ENCODE measurements at places on chromosomes 3 and 15.

DNA sequence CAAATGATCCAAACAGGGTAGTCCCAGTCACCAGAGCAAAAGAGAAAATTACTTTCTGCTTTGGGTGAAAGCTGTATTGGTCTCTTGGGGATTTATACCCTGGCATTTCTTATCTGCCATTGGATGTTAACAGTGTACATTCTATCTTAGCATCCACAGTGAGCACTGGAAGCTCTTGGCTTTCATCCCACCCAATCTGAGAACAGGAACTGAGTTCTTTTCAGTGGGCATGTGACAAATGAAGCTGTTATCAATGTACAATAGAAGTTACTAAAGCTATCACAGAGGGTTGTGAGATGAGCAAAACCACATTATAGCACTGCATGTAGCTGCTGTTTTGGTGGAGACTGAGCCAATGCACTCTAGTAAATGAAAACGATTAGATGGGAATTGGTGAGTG, 300.7 kb downstream of the TUSC7 start:
- DNase-seq, result no peak

DNA sequence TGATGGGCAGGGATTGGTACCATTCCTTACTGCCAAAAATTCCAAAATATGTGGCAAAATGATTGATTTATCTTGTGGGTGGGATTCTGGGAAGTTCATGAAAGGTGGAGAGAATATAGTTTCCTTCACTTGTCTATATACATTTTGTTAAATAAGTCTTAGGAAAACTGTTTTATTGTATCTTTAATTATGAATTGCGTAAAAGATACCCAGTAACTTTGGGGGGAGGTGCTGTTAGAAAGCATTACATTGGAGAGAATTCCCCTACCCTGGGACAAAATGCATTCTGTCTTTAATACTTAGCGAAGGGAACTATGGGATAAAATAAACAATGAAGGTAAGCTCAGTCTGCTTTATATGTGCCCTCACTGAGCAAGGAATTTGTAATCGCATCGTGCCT, 4.6 kb downstream of the SETD5 start:
- DNase-seq, result no peak

DNA sequence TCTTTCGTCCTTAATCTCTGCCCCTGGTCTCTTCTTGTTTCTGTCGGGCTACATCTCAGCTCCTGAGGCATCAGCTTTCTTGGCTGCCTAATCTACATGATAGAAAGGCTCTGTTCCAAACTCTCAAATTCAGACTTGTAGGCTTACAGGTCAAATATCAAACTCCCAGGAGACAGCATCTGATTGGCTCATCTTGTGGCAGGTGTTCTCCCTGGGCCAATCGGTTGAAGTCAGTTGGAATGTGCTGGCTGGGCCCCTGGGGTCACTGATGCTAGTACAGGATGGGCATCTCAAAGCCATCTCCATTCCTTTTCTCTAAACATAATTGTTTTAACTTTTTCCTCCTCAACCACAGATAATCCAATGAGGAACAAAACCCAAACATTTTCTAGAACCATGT, 198.7 kb downstream of the CNTN3 start:
- no peak for DNase-seq

GRCh38 chr15:69475769-69476358, 23.2 kb downstream of the RPLP1 start:
- peak; percentile 65 for DNase-seq

DNA sequence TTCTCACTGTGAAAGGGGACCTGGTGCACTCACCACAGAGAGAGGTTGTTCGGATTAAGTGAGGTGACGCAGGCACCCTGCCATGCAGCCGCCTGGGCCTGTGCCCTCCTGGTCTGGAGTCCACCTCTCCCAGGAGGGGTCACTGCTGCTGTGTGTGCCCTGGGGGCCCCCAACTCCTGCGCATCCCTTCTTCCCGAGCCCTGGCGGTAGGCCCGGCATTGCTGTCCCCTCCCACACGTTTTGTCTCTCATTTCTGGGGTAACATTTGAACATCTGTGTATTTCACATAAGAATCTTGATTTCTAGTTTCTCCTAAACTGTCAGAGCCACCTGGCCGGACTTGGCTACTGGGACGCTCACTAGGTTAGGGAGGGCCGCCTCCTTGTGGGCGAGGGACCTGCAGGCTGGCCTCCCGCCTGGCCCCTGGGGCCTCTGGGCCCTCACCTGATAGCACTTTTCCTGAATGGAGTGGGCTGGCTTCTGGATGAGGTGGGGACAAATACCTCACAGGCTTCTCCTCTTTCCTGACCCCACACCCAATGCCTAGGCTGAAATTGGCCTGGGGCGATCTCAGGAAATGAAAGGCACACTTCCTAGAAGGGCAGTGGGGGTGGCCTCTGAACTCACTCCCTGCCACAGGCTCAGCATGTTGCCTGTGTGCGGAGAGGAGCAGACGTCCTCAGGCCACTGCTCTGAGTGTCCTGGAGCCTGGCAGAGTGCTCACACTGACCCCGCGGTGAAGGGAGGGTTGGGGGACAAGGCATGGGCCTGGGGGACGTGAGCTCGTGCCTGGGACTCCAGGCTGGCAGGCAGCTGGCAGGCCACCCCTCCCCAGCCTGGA, 104.2 kb upstream of the PRR23E start:
- DNase-seq, result no peak

GRCh38 chr15:100042558-100042957, 299.2 kb downstream of the ADAMTS17 start:
- DNase-seq, result no peak

DNA sequence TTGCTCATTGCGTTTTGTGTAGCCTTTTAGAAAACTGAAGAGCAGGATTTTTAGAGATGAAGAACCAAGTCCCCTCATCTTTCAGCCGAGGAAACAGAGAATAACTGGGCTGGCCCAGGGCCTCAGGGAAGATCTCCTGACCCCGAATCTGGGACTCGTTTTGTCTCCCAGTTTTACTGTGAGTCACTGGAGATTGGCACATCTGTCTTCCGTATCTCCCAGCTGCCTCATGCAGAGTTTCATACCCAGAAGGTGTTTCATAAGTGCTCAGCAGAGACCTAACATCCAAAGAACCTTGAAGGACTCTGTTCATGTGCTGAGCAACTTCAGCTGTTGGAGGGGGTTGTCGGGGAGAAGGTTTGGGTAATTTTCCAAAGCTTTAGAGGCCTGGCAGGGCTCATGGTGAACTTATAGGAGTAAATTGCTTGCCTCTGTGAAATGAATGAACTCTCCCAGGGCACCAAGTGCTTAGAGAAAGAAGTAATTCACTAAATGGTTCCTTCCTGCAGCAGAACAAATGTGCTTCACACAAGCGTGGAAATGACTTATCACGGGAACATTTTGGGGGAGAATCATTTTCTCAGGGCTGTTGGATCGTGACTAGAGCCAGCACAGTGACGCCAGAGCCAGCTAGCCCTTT, 121.4 kb downstream of the FAM43A start:
- DNase-seq, result no peak

DNA sequence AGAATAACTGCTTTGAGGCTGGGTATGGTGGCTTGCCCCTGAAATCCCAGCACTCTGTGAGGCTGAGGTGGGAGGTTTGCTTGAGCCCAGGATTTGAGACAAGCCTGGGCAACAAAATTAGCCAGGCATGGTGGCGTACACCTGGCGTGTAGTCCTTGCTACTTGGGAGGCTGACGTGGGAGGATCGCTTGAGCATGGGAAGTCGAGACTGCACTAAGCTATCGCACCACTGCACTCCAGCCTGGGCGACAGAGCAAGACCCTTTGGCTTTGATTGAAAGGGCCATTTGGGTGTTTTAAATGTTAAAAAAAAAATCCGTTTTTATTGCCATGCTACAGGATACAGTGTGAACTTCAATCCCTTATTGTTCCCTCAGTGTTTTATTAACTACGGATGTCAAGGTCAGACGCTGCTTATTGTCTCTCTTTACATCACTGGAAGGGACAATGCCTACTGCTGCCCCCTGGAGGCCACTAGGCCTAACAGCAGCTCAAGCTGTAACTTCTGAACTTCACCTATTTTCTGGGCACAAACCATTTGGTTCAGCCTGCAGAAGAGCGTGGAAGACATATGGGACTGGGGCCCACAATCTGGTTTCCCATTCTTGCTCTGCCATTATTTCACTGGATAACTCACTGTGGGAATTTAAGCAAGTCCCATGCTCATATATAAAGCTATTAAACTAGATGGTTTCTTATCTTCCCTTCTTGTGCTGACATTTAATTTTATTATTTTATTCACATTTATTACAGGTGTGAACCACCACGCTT, 15.3 kb upstream of the IREB2 start:
- peak; percentile 60 for DNase-seq

GRCh38 chr15:83113881-83114674, 6.6 kb downstream of the TM6SF1 start:
- DNase-seq, result no peak

DNA sequence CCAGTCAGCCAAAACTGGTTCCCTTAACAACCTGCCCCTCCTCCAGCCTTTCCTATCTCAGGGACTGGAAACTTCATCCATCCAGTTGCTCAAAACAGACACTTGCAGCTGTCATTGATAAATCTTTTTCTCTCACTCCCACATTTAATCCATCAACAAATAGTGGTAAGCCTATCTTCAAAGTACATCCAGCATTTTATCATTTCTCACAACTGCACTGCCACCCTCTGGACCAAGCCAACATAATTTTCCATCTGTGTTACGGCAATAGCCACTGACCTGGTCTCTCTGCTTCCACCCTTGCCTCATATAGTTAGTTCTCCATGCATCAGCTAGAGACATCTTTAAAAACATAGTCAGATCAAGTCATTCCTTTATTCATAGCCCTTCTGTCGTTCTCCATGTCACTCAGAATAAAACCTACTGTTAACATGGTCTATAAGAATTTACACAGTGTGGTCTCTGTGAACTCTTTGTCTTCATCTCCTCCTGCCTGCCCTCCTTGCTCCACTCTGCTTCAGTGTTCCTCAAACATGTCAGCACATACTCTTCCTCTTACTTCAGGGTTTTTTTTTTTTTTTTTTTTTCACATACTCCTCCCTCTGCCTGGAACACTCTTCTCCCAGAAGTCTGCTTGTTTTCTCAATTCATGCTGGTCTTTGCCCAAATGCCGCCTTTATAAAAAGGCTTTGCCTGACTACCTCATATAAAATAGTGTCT, 102.5 kb upstream of the COL6A5 start:
- no peak for DNase-seq

Data from activated CD4-positive, alpha-beta T cell treated with anti-CD3 and anti-CD28 coated beads, Interleukin-2, amount 50 U/mL, for 4 hours (primary cell).